Hematopoietic multipotent progenitor cell (in vitro differentiated cells): ENCODE measurements at places on chromosomes 7 and 10. TPM values are rescaled to one million over a fixed set of nuclear protein-coding genes. Genes with fewer than 3 reads are reported as not detected.
A peak's percentile ranks its signal among the peaks of the same experiment; 100 is the strongest.

GRCh38 chr7:113504142-113504541 is 385.8 kb upstream of the SMIM30 start:
- DNase-seq = no peak

DNA sequence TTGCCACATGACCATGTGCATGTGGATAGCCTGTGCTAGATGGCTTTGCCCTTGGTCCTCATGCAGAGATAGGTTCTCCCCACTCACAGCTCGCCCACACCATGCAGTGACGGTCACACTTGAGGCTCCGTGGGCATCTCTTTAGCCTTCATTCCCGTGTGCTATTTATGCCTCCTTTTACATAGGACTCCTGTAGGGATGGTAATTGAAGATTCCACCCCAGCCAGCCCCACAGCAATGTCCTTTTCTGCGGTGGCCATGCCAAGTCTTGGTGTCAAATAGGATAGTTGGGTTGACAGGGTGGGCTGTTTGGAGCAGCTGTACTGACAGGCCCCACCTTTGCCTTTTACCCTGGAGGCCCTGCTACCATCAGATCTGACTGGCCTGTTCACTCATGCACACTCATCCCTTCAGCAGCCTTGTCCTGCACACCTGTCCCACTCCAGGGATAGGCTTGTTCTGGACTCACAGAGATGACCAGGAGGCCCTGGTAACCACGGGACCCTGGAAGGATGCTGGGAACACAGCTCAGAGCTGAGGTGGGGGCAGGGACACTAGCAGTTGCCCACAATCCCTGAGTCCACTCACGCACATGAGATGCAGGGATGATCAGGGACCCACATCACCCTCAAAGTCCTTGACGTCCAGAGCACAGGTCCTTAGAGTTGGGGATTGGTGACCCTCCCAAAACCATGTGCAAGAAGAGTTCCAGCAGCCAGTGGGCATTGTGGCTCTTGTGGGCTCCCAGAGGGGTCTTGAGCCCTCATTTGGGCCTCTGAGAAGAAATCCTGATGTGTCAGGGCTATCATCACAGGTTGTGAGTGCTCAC is 71.2 kb downstream of the ADCY1 start:
- DNase-seq = no peak

DNA sequence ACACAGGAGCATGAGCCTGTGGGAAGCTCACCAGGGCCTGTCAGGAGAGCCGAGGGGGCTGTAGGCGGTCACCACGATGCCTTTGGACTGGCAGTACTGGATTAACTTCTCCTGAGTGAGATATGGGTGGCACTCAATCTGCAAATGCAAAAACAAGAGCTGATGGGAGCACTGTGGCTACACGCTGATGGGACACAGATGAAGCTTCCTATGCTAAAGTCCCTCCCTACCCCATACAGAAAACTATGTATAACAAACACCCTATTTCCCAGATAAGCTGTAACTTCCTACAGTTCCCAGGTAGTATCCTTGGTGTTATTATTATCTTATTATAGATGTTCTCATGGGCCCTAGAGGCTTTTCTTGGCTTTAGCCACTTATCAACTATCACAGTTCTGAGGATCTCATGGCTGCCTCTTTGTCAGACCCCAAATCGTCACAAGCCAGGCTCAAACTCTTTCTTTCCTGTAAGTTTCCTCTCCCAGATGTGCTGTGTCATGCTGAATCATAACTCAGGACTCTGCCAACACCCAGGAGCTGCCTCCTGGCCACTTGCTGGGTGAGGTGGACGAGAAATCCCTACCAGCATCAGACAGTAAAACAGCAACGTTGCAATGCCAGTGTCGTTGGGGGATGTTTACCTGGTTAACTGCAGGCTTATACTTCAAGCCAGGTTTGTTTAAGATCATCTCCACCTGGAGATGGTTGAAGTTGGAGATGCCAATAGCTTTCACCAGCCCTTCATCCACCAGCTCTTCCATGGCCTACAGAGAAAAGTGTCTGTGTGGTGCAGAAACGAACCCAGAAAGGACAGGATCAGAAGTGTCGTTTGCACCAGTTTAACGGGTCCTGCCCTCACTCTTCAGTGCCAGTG is 10.3 kb downstream of the AKR1B1 start:
- DNase-seq = no peak

GRCh38 chr7:47370461-47371042 is 211.4 kb downstream of the TNS3 start:
- no peak for DNase-seq

- DNase-seq = no peak
Observed at GRCh38 chr7:2566890-2567678, 8.3 kb downstream of the IQCE start.

DNA sequence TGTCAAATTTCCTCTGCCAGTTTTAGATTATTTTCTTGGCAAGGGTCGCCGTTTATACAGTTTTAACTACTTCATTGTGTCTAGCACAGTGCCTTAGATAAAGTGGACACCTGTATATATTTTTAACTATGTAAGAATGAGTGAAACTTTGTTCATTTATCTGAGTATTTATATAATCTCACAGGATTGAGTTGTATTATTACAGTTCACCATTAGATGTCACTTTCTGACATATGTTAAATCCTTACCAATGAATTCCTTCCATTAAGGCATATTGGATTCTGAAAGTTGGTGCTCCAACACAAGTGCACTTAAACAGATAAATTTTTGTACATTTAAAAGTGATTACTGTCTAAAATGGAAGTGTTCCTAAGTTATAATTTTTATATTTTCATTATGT is 43.0 kb downstream of the ZMYND11 start:
- peak; percentile 5 for DNase-seq

DNA sequence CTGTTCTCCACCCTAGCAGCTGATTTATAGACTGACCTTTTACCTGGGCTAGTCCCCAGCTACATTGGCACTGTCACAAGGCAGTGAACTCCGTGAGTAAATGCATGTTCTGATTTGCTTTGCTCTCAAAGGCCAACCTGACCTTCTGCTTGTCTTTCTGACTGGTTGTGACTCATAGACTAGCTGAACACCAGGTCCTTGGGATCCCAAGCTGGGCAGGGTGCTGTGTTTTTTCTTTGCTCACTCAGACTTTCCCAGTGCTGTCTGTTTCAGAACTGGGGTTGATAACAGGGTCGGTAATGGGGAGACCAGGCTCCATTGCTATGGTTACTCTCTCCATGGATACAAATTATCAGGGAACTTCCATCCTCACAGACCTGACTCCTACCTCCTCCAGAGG is 35.0 kb downstream of the EVX1 start:
- no peak for DNase-seq

- DNase-seq = no peak
Observed at GRCh38 chr7:7176406-7177043, 5.8 kb upstream of the C1GALT1 start.

- DNase-seq = no peak
Observed at GRCh38 chr10:32054094-32054493, 2.1 kb downstream of the KIF5B start.

DNA sequence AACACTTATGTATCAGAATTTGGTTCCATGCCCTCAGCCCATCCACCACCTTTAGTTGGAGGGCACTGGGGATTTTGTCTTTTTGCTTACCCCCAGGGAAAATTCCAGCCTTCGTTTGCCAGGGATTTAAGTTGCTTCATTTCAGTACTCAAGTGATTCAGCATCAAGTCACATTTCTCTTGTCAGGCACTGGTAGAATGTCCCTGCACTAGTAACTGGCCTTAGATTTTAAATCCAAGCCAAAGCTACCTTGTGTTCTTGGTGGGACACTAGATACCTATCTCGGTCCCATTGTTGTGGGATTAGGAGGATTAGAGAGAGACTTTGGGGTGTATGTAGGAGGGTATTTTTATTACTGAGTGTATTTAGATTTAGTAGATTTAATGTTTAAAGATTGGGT is 613.1 kb downstream of the SUGCT start:
- no peak for DNase-seq

- no peak for DNase-seq
Observed at GRCh38 chr10:86258941-86259340, 107.7 kb downstream of the GRID1 start.

DNA sequence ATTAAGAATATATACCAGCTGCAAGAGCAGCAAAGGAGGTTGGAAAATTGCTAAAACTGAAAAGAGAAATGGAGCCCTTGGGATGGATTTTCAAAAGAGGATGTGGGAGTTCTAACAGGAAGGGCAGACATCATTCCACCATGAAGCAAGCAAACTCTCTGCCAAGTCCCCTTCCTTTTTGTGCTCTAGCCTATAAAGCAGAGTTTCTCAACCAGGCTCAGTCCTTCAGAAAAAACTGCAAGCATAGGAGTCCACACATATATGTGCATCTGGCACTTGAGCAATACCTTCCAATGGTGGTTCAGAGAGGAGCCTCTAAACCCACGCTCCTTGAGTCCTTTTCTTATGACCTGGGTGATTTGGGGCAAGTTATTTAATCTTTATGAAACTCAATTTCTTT is 98.6 kb upstream of the MKX start:
- no peak for DNase-seq

GRCh38 chr7:140048138-140048537 is 14.6 kb downstream of the PARP12 start:
- DNase-seq = no peak

GRCh38 chr7:147400925-147401324 is 1189.6 kb upstream of the C7orf33 start:
- DNase-seq = no peak

- DNase-seq = no peak
Observed at GRCh38 chr10:77512219-77512578, 125.4 kb downstream of the KCNMA1 start.

DNA sequence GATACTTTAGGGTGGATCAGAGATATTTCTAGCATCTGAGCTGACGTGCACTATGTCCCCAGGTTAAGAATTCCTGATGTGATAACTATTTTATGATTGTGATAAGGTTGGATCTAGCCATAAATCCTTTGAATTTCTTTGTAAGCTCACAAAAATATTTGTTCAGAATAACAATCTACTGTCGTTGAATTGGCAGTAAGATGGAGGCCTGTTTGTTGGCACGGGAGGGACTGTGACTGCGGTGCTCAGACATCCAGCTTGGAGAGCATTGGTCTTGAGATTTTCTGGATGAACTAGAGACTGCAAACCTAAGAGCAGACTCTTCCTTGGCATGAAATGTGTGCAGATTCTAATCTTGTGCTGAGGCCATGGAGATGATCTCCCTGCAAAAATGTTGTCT is 131.1 kb downstream of the LRRC4 start:
- no peak for DNase-seq

DNA sequence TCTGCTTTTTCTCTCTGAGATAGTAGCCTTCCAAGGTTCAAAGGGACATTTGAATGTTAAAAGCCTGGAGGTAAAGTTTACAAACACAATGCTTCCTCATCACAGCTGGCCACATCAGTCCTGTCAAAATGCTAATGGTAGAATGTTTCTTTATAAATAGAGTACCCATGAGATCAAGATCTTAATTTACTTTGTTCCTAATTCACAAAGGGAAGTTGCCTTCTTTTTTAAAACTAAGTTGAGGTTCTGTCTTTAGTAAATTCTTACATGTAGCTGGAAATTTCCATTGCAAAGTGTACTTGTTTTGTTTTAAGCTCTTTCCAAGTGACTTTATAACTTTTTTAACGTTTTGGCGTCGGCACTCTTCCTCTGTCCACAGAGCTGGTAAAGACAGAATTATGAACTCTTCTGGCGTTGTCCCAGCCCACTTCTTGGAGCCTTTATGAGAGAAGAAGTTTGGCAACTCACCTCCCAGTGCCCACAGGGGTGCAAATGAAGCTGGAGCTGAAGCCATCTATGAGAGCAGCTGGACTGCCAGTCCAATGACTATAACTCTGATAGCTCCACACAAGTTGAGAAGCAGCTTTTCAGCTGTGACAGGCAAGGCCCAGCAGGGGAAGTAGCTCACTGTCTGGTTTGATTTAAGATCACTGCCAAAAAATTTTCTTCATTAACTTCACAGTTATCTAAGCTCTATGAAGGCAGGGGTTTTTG is 23.3 kb downstream of the FZD1 start:
- DNase-seq = no peak

- DNase-seq = no peak
Observed at GRCh38 chr10:28470873-28471651, 61.9 kb upstream of the WAC start.

GRCh38 chr7:73885433-73885974 is 24.5 kb downstream of the TMEM270 start:
- no peak for DNase-seq

DNA sequence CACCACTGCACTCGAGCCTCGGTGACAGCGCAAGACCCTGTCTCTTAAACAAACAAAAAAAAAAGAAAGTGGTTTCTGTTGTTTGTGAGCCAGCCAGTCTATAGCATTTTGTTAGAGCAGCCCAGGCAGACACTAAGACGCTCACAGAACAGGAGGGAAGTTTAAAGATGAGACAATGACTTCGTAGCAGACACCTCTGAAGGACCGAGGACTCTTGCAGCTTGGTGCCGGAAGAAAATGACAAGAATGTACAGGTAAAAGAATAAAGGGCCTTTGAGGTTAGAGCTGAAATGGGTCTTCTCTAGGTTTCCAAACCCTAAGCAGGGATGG is 39.7 kb downstream of the MACROH2A2 start:
- DNase-seq = no peak

GRCh38 chr10:60434418-60435046 is 44.9 kb upstream of the ANK3 start:
- no peak for DNase-seq

DNA sequence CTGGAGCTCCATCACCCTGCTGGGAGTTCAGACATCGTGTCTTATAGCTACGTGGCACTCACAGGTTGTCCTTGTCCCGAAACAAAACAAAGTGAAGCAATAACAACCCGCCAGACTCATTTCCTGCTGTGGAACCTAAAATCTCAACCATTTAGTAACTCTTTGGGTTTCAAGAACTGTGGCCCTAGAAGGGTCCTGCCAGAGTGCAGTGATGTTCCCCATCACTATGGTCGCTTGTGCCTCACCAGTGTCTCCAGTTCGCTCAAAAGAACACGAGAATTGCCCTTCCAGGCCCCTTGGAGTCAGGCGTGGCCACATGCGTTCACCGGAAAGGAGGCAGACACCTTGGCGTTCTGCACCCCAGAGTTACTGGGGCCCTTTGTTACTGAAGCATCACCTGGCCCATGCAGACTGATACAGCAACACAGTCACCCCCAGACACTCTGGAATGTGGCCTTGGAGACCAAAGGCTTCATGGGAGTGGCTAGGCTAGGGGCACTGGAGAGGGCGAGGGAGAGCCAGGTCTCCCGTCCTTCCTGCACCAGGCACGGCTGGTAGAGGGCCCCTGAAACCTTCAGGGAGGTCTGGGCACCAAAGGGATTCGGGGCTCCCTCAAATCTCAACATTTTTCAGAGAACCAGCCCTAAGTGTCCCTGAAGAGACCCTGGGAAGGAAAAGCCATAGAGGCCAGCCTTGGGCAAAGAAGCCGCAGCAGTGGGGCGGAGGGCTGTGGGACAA is 908 bp downstream of the CRYGN start:
- DNase-seq = no peak

ZNF282 gene
- total RNA-seq = 31.5 TPM

PIK3AP1 gene
- 35.0 TPM for total RNA-seq

KIF11 gene
- total RNA-seq = 1.6 TPM

TMEM176A gene
- 2.4 TPM for total RNA-seq

RBP3 gene
- not detected for total RNA-seq

TFEC gene
- 26.4 TPM for total RNA-seq

SLC26A5 gene
- not detected for total RNA-seq

C10orf105 gene
- 0.81 TPM for total RNA-seq

CPXM2 gene
- not detected for total RNA-seq

NPC1L1 gene
- total RNA-seq = under 0.01 TPM

SPOCK2 gene
- 31.0 TPM for total RNA-seq

AGR3 gene
- total RNA-seq = not detected

DGKI gene
- total RNA-seq = under 0.01 TPM

SMARCD3 gene
- total RNA-seq = 8.3 TPM
